Activated T-helper 2 cell treated with anti-CD3 and anti-CD28 coated beads, Interferon-gamma antibody, Interleukin-2, Interleukin-4, amounts not matched to agents 10 μg/mL and 5 μg/mL and 100 μg/mL, durations not matched to agents 14 hours and 24 hours and 36 hours (primary cell): ENCODE measurements at places on chromosomes 7 and 10.

- no peak for DNase-seq
- H3K36me3 ChIP-seq, result no peaks in the 10 kb centered on the region
- no peak overlapping the region for H3K4me3 ChIP-seq
- peaks cover 1% of the 10 kb centered on the region for H3K27me3 ChIP-seq
- peaks cover 2% of the 10 kb centered on the region for H3K4me1 ChIP-seq
These were observed 217.7 kb upstream of the FZD1 start for GRCh38 chr7:91046322-91047089.

GRCh38 chr10:48485711-48486110 is 119.2 kb downstream of the ARHGAP22 start:
- no peak overlapping the region for H3K4me3 ChIP-seq
- H3K27me3 ChIP-seq, result peaks cover 46% of the 10 kb centered on the region
- DNase-seq, result no peak
- H3K27ac ChIP-seq, result no peak overlapping the region
- H3K4me1 ChIP-seq, result no peaks in the 10 kb centered on the region

DNA sequence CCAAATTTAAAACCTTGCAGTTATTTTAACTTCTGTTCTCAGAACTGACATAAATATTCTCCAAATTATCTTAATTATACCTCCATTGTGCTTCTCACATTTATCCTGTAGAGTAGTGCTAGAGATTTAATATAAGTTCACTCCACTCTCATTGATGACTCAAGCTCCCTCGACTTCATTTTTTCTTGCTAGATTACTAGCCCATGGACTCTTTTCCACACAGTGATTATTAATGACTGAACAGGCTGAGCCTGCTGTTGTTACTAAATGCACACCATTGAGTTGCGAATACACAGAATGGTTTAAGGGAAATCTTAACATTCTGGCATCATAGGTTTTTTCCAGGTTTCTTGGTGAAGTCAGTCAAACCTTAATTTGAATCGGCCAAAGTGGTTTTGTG is 179.5 kb upstream of the AKR1E2 start:
- H3K27ac ChIP-seq, result no peak overlapping the region
- H3K27me3 ChIP-seq, result no peaks in the 10 kb centered on the region
- no peak overlapping the region for H3K4me3 ChIP-seq
- H3K4me1 ChIP-seq, result peaks cover 14% of the 10 kb centered on the region
- no peaks in the 10 kb centered on the region for H3K36me3 ChIP-seq
- no peak for DNase-seq

DNA sequence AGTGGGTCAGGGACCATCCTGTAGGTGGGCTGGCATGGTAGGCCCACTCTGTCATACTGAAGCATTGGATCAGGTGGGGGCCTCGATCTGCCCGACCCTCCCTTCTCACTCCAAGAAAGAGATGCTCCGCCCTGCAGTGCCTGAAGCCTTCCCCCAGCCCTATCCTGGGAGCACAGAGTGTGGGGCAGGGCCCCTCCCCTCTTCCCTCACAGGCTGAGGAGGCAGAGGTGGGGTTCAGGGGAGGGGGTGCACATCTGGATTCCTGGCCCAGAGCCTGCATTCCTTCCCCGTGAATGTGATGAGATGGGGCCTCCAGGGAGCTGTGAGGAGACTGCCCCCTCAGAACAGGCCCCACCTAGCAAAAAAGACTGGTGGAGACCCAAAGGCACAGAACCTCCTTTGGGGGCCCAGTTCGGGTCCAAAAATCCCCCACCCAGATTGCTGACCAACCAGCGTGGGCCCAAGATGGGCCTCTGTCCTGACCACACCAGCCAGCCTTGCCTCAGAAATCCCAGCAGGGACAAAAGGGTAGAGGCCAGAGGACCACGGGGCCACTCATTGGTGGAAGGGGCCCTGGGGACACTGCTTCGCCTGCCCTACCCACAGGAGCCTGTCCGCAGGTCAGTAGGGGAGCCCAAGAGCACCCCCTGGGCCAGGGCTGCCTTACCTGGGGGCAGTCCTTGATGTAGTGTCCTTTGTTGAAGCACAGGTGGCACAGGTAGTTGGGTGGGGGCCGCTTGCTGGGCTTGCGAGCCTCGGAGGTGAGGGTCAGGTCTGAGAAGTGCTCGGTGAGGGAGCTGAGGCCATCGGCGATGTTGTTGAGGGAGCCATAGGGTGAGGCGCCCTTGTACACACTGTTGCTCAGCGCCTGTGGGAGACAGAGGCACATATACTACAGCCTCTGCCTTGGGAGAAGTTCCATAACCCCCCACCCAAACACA is 13.3 kb downstream of the ZCCHC24 start:
- no peak overlapping the region for H3K4me3 ChIP-seq
- peaks cover 14% of the 10 kb centered on the region for H3K4me1 ChIP-seq
- no peaks in the 10 kb centered on the region for H3K27me3 ChIP-seq
- H3K36me3 ChIP-seq, result no peaks in the 10 kb centered on the region

- H3K27me3 ChIP-seq, result peaks cover 6% of the 10 kb centered on the region
- H3K36me3 ChIP-seq, result no peaks in the 10 kb centered on the region
- H3K4me1 ChIP-seq, result peaks cover 63% of the 10 kb centered on the region
- peak overlapping the region; percentile 76 for H3K27ac ChIP-seq
- DNase-seq, result no peak
- peak overlapping the region; percentile 7 for H3K4me3 ChIP-seq
These were observed 111.6 kb downstream of the SGMS1 start for GRCh38 chr10:50512214-50512595.
